Fibroblast of skin of back (primary cell): ENCODE measurements at places on chromosomes 2 and 18.
A peak's percentile ranks its signal among the peaks of the same experiment; 100 is the strongest.

GRCh38 chr2:12761104-12761503, 44.4 kb downstream of the TRIB2 start:
- DNase-seq: peak; percentile 59

GRCh38 chr2:8452296-8452695, 229.6 kb upstream of the ID2 start:
- DNase-seq: no peak

DNA sequence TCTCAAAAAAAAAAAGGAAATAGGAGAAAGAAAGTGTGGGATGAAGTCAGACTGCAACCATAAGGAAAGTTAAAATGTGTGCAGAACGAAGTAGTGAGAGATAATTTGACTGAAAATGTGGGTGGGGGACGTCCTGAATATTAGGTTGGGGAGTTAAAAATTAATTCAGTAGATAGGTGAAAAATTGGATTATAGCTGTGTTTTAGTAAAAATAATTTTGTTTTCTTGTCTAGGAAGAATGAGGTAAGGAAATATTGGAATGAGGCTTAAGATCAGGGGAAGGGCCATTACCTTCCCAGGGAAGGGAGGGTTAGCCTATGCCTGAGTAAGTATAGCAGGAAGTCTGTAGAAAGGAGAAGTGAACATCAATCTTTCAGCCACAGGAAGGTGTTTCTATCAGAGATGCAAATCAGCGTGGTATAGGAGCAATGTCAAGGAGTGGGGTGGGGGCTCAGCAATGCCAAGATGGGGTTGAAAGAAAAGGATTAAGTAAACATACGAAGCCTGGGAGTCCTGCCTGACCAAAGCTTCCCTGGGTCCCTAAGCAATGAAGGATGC, 250.9 kb downstream of the PIEZO2 start:
- no peak for DNase-seq

- no peak for DNase-seq
These were observed 5.4 kb downstream of the NEB start for GRCh38 chr2:151728804-151729414.

GRCh38 chr2:239318790-239319661, 81.8 kb downstream of the HDAC4 start:
- peak; percentile 48 for DNase-seq

DNA sequence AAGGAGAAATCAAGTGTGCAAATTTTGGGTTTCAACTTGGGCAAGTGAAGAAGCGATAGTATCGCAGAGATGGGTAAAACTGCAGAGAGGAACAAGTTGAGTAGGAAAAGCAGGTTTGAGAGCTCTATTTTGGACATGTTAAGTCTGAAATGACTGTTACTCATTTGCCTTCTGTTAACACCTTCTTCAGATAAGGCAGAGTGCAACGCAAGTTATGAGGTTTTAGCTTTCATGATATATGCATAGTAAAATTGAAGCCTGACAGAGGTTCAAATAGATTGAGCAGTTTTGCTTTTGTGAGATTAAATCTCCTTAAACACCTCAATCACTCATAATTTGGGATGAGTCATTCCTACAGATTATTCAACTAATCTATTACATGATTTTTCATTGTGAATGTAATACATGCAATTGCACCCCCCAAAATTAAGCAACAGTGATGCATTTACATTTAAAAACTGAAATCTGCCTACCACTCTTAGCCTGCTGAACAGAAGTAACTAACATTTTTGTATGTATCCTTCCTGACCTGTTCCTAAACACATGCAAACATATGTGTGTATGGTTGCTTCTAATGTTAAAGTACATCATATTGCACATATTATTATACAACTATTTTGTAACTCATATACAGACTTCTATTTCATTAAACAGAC, 575.4 kb downstream of the ARHGAP15 start:
- DNase-seq: no peak

DNA sequence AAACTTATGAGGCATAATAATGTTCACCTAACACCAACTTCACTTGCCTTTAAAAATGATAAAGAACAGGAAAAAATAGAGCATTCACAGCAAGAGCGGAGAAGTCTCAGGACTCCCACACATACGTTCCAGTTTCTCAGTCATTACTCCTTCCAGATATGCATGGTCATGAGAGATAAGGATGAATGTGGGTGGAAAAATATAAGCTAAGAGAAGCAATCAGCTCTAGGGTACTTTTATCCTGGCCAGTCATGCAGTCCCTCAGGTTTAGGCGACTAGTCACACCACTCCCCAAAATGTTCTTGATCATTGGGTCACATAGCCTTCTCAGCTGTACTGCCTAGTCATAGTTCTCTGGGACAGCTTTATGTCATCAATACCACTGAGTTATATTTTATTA, 29.2 kb upstream of the CCDC178 start:
- DNase-seq: peak; percentile 0

DNA sequence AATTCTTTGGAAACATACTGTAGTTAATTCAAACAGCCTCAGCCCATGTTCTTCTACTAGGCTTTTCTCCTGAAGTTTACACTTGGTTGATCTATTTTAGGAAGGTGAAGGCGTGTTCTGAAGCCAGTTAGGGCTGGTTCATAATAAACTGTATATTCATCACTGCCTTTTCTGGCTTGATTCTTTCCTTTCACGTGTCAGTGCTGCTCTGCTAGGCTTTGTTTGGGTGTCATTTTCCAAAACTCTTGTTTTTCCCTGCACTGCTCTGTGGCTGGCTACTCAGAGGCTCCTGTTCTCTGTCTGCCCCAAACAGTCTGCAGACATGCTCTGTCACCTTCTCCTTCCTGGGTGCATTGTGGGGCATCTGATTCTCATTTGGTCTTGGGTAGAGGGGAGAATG, 136.1 kb downstream of the PARD3B start:
- DNase-seq: no peak

DNA sequence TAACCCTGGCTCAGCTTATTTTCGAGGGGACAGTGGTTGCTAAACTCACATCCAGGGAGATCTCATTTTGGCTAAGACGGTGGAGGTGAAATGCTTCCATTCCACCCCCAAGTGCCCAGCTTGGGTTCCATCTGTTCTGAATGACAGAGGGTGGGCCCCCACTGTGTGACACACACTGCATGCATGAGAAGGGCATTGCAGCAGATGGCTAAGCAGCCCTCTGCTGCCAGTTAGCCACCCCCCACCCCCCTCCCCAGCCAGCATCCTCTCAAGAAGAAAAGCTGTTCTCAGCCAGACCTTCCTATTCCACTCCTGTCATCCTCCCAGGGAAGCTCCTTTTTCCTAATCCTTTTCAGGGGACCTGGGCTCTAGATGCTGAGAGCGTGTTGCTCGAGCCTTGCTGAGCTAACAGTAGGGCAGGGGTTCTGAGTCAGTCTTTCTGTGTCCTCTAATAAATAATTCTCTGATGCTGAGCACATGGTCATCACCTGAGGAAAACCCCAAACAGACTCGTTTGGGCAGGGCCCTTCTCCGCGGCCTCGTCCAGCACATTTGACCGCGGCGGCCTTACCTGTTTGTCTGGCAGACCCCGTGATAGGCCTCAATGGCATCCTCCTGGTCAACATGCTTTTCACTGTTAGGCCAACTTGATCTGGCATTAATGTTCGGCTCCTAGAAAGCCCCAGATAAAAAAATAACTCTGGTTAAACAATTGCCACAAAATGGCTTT, 49.5 kb upstream of the ACAA2 start:
- no peak for DNase-seq

DNA sequence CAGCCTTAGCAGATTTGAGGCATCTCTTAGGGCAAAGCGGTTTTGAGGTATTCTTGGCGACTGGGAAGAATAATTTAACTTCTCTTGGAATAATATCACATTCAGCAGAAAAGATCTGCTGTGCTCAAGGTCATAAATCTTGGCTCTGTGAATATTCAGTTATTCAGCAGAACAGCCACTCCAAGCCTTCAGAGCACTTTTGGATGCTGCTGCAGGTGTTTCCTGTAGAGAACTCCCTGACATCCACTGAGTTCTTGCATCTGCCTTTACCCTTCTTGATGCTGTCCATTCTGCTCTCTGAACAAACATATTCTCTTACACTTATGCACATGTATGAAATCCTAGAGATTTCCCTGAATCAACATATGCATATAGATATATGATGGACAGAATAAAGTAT, 390.3 kb downstream of the NRXN1 start:
- DNase-seq: no peak
